Kasumi-1 (cell line): ENCODE measurements at places on chromosomes 1 and 21.
A peak's percentile ranks its signal among the peaks of the same experiment; 100 is the strongest.

DNA sequence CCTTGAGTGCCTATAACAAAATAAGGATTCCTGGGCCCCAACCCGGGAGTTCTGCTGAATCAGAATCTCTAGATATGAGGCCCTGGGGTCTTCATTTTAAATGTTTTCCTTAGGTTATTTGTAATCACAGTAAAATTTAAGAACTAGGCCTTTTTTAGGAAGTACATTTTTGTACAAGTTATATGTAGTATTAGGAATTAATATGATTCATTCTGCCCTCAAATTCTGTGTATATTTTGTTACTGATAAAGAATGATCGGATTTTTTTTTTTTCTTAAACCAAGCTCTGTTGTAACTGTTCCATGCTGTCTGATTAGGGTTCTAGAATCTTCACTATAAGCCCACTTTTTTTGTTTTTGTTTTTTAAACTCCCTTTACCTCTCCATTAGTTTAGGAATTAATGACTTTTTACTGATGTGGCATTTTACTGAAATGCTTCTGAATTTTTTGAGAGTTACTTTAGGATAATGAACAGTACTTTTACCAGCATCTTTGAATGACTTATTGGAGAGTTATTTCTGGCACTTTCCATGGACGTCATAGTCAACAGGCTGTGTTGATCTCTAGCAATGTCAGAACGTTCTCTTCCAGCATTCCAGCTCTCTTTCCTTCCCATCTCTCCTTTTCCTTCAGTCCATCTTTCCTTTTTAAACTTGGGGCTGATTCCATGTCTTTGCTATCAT, 48.3 kb downstream of the CLIC4 start:
- no peak for DNase-seq

DNA sequence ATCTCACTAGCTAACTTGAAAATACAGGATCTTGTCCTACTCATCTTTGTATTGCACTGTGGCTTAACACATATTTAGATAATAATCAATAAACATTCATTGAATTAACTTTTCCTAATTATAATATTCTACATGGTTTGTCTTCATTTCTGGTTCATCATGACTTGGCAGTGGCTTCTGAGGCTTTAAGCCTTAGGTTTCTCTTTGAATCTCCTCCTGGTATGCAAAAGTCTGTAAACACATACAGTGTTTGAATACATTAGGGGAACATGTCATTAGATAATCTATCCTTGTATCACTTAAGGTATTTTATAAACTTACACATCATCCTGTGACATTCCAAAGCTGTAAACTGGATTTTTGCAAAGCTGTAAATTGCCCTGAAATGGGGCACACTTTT, 20.6 kb downstream of the CTSK start:
- no peak for DNase-seq

DNA sequence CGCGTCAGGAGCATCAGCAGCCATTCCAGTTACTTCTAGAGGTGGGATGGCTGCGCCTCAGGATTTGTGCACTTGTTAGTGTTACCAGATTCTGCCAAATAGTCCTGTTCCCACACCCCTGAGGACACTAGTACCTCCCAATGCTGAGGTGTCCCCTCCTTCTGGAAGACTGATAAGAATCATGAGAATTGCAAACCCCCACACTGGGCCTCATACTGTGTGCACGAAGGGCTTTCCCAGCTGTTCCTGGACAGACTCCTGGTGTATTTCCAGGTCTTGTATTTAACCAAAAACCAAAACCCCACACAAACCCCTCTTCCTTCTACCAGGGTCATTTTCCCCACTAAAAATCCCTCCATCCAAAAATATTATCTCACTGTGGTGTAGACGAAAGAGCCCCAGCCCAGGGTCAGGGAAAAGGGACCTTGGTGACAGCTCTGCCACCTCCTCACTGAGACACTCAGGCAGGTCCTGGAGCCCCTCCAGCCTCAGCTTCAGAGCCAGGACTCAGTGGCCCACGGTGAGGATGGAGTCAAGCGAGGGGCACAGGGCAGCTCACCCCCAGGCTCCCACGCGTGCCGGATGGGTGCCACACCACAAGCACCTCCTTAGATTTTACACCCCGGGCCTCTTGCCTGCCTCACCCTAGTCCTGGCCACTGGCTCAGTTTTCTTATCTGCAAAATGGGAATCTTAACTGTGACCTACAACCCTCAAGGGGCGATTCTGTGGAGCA, 131.4 kb upstream of the RUNX3 start:
- DNase-seq: no peak

GRCh38 chr1:52669696-52670095, 28.5 kb downstream of the COA7 start:
- DNase-seq: no peak

DNA sequence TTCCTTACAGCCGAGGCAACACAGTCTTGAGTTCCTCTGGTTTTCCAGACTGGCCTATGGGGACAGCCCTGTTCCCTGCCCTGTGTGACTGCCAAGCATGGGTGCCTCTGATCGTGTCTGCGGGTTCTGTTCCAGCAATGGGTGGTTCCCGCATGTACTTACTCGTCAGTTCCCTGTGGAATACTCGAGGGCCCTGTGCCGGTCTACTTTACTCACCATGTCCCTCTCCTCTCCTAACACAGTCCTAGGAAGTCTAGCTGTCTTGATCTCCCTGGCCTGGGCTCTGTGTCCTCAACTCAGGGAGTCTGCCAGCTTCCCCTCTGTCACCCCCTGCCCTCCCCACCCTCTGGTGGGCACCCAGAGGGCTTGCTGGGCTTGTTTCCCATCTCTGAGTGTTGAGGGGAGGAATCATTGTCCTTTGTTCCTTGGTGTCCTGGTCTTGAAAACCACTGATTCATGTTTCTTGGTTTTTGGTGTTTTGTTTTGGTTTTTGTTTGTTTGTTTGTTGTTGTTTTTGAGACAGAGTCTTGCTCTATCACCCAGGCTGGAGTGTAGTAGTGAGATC, 36.0 kb downstream of the TRAPPC10 start:
- no peak for DNase-seq

- no peak for DNase-seq
Measured at GRCh38 chr1:8711151-8711550, 106.3 kb downstream of the RERE start.

GRCh38 chr1:154743526-154744036, 126.5 kb downstream of the KCNN3 start:
- no peak for DNase-seq

DNA sequence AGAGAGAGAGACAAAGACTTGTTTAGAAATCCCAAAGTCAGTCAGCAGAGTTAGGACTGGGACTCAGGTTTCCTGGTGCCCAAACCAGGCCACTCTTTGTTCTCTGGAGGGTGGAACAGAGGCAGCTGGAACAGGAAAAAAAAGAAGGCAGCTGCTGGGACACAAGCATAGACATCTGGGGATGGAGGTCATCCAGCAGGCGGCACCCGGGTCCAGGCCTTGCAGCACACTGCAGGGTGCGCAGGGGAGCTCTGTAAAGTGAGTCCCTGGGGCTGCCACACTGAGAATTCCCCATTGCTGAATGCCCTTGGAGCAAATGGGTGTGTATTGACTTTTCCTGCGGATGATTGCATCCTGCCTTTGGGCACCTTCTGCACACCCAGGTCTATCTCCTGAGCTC, 222.9 kb upstream of the CSF3R start:
- no peak for DNase-seq

- DNase-seq: no peak
Measured at GRCh38 chr1:156268336-156268735, 14.3 kb downstream of the SMG5 start.

DNA sequence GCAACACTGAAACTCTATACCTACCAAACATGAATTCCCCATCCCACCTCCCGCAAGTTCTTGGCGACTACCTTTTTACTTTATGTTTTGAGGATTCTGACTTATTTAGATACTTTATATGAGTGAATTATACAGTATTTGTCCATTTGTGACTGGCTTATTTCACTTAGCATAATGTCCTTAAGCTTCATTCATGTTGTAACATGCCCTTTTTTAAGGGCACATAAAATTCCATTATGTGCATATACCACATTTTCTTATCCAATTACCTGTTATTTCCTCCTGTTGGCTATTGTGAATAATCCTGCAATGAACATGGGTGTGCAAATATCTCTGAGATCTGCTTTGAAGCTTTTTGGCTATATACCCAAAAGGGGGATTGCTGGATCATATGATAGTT, 22.0 kb upstream of the CHIT1 start:
- DNase-seq: no peak

DNA sequence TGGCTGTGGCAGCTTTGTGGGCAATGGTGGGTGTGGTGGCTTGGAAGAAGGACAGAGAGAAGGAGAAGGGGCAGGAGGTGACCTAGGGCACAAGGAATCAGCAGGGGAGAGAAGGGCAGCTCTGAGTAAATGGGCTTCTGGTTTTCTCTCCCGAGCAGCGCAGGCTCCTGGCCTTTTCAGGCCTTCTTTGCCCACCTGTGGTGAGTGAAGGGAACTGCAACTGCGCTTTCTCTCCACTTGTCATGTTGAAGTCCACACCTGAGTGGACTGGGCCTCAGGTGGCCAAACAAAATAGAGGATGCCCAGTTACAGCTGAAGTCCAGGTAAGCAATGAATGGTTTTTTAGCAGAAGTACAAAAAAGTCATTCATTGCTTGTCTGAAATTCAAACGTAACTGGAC, 29.4 kb upstream of the KCNA10 start:
- peak; percentile 6 for DNase-seq

DNA sequence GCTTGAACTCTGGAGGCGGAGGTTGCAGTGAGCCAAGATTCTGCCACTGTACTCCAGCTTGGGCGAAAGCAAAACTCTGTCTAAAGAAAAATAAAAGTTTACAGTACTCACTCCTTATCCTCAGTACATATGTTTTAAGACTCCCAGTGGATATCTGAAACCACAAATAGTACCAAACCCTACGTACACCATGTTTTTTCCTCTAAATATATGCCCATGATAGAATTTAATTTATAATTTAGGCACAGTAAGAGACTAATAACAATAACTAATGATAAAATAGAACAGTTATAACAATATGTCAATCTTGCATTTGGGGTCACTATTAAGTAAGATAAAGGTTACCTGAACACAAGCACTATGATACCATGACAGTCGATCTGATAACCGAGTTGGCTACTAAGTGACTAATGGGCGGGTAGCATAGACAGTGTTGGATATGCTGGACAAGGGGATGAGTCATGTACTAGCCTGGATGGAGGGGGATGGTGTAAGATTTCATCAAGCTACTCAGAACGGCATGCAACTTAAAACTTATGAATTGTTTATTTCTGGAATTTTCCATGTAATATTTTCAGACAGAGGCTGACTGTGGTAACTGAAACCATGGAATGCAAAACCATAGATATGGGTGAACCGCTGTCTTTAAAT, 43.7 kb downstream of the ST7L start:
- no peak for DNase-seq

DNA sequence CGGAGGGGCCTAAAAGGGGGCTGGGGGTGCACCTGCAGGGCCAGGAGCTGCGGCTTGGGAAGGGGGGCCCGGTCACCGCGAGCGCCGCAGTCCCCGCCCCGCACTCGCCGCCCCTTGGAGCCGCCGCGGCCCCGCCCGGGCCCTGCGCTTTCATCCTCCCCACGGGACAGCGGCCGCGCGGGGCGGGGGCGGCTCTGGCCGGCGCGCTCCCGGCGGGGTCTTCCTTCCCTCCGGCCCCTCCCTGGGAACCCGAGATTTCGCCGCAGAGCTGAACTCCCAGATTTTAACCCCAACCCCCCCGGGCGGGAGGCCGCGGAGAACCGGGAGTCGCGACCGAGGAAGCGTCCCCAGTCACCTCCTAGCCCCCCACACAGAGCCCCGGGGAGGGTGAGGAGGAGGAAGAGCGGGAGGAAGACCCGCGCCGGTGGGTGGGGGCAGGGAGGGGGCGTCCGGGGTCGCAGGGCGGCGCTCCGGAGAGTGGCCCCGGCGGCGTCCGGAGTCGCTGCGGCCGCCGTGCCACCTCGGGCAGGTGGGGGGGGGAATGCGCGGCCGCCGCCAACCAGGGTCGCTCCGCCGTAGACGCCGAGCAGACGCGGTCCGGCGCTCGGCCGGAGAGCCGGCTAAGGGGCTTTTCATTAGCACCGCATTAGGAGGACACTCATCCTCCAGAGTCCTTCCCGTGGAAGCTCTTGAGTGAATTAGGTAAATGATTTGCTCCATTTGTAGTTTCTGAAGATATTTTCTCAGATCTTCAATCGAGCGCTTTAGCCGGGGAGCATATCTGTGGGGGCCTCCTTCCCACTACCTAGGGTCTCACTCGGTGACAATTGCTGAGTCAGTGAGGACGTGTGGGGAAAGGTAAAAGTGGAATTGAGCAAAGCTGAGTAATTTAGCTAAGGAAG, 31.6 kb upstream of the NFIA start:
- no peak for DNase-seq

DNA sequence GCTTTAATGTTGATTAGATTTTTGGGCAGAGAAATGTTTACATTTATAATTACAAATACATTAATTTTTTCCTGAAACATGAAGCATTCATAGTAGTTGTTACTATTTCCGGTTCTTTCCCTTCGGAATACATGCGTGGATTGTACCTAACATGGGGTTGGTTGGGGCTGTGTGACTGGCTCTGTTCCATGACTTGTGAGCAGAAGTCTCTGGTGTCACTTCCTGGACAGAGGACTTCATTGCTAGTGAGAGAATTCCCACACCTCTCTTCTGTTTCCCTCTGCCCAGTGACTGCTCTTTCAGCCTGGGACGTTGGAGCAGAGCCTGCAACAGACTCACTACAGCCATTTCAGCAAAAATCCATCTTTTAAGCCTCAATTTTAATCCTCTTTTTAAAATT, 231.4 kb downstream of the GRIK1 start:
- DNase-seq: no peak

- DNase-seq: no peak
Measured at GRCh38 chr1:100100202-100100601, 32.5 kb downstream of the SASS6 start.

DNA sequence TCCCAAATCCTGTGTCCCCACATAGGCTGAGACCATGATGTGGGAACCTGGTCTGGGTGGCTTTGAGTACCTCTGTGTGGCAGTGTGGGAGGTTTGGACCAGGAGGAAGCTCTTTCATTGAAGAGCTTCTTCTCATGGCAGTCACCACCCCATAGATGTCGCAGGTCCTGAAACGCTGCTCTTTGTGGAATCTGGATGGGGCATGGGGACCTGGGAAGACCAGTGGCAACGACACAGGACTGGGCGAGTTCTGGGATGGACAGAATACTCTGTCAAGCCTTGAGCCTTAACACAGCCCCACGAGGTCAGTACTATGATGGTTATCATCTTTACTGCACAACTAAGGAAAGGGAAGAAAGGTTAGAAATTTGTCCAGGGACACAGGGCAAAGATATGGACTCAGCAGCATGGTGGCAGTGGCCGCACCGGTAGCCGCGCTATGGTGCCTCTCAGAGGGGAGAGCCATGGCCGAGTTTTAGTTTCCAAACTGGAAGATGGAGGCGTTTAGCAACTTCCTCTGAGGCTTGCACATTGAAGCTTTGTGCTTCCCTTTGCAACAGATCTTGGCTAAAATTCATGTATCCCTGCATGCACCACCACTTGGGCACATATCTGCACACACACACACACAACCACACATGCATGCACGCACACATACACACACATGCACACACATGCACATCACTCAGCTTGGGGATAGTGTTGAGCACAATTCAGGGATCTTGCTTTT, 117.7 kb upstream of the C1orf174 start:
- no peak for DNase-seq

DNA sequence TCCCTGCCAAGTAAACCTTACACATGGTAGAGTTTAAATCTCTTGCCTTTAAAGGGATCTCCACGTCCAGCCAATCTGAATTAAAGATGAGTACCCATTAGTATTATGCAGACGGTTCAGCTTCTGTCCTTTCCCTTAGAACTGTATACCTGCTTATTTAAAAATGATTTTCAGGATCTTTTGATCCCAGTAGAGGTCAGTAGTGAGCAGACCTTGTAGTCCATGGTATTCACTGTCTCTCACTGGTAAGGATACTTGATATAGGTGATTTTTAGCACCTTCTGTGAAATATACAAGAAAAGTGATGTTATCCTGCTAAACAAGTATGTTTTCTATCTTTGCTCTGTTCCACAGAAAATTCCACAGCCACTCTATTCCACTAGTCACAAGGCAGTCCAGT, 1211.6 kb upstream of the ADGRL4 start:
- DNase-seq: peak; percentile 44
